KG1 (cell line): ENCODE measurements at places on chromosomes 2 and 18.

GRCh38 chr18:53991202-53991601, 233.3 kb downstream of the MBD2 start:
- no peak for DNase-seq

DNA sequence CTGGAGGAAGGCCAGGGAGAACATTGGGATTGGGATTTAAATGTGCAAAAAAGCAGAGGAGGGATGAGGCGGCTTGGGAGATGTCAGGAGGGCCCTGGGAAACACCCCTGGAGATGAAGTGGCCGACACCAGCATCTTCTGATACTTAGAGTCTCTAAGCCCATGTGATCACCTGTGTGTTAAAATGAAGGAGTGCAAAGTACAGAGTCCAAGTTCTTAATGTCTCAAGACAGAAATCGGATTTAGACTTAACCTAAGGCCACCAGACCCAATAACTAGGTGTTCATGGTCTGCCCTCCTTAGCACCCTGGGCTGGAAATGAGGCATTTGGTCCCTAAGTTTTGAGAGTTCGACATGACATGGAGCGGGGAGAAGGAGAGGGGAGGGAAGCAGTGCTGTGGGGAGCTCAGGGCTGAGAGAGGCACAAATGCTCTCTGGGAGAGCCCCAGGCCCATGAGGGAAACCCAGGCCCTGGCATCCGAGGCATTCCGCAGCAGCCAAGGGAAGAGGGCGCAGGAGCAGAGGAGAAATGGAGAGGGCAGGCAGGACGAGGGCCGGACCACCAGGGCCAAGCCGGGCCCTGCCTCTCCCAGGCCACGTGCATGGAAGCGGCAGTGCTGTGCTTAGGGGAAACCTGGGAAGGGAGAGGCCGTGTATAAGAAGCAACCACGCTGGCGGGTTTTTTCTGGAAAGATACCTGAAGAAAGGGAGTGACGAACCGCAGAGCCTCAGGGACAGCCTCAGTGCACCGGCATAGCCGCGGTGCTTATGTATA, 63.3 kb downstream of the SFXN5 start:
- DNase-seq: no peak

GRCh38 chr18:51645607-51646006, 448.1 kb upstream of the MEX3C start:
- no peak for DNase-seq

DNA sequence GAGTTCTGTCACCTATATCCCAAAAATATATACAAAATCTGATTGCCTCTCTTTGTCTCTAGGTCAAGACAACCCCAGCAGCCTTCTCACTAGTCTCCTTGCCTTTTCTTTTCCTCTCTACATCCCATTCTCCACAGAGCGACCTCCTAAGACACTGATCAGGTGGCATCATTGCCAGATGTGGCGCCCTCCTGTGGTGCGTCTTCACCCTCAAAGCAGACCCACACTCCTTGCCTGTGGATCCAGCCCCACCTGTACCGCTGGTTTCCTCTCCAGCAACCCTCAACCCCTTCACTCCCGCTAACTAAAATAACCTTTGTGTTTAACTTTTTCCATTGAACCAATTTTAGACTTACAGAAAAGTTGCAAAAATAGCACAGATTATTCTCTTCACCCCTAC, 273.3 kb downstream of the GLI2 start:
- DNase-seq: no peak

DNA sequence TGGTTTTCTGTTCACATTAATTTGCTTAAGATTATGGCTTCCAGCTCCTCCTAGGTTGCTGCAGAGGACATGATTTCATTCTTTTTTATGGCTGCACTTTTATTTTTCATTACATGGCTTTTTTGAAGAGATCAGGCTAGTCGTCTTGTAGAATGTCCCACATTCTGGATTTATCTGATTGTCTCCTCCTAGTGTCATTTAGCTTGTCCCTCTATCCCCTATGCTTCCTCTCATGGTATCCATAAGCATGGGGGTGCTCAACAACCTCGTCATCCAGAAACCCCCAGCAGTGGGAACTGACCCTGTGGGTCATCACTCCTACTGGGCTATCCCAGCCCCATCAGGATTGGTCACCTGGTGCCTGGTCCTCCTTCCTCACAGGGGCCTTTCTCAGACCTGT, 49.6 kb downstream of the SERTAD2 start:
- no peak for DNase-seq

GRCh38 chr2:219442256-219443015, 7.8 kb downstream of the SPEG start:
- no peak for DNase-seq

DNA sequence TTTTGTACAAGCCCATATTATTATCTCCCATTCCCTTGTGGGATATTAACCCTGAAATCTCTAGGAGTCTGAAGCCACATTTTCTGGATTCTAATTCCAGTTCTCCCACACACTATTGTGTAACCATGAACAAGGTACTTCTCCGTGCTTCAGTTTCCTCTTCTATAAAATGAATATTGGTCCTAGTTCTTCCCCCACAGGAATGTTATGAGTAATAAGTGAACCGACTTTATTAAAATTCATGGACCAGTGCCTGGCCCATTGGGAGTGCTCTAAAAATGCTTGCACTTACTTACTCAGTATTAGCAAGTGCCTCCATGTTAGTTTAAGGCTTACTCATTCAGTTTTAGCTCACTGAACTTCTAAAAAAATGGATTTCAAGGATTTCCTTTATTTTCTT, 1.4 kb upstream of the ACMSD start:
- no peak for DNase-seq

DNA sequence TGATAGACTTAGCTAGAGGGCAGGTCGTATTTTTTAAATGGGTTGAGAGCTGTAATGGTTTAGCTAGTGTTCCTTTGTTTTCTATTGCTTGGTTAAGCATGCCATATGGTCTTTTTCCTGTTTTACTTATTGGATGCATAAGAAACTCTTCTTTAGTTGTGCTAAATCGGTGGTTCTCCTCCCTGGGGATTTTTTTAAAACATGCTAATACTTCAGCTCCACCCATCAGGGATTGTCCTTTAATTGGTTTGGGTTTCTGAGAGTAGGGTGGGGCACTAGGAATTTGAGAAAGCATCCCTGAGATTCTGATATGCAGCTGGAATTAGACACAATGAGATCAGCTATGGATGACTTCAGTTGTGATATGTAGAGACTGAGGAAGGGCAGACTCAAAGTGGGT, 497.2 kb downstream of the THSD7B start:
- DNase-seq: no peak

DNA sequence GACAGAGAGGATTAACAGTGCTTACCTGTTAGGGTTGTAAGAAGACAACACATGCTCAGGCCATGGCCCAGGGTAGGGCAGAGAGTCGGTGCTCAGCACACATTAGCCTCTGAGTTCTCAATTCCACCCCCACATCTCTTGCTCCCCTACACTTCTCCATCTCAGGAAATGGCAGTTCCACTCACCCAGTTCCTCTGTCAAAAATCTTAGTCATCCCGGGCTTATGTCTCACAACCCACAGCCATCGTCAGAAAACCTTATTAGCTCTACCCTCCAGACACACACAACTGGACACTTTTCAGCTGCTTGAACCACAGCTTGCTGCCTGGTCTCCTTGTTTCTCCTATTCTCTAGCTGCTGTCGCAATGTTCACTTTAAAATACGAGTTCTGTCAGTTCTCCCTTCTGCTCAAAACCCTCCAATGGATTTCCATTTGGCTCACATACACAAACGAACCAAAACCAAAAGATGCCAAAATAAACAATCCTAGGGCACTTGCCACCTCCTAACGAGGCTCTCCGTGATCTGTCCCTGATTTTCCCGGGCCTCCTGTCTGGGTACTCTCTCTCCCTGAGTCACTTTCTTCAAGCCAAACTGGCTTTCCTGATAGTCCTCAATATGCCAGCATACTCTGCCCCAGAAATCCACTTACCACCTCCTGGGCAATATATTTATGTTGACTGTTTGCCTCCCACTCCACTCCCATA, 89.7 kb downstream of the KCTD1 start:
- peak; percentile 14 for DNase-seq

DNA sequence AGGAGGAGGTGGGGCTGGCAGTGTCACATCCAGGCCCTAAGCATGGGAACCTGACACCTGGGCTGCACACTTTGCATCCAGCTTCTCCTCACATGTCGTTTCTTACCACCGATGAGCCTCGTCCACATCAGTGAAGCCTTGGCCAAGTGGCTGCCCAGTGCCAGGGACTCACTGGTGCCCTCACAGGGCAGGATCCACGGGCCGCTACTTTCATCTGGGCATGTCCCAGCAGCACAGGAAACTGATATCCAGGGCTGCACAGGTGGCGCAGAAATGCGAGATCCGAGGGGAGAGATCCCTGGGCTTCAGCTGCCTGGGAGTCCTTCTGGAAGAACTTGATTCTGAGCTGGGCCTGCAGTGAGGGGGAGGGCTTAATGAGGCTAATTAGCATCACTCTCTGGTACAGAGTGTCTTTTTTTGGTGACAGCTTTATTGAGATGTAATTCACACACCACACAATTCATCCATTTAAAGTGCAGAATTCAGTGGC, 291.6 kb upstream of the HDAC4 start:
- DNase-seq: no peak

DNA sequence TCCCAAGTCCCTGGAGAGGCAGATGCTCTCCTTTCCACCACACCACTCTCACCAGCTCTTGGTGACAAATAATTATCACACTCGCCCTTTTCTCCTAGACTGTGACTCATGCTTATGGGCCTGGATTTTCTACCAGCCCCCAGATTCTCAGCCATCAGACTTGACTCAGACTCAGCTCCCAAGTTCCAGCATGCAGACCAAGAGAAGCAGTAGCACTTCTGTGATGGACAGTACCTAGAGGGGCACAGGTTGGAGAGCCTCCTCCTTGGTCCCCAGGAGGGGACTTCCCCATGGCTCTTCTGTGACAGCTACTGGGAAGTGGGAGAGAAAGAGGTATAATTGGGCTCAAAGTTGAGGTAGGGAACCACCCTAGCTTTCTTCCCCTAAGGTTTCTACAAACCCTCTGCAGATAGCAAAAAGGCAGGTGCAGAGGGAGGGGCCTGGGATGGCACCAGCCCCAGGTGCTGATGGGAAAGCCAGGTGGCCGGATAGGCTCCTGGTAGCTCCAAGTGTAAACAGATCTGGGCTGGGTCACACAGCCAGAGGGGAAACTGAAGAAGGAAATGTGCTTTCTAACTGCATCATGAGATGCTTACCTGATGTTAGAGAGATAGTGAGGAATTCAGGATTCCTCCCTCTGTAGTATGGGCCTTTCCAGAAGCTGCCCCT, 4.1 kb downstream of the TCF23 start:
- DNase-seq: no peak

- no peak for DNase-seq
Observed at GRCh38 chr2:133146893-133147292, 421.4 kb downstream of the NCKAP5 start.

GRCh38 chr2:58133395-58133794, 86.8 kb downstream of the VRK2 start:
- DNase-seq: no peak

DNA sequence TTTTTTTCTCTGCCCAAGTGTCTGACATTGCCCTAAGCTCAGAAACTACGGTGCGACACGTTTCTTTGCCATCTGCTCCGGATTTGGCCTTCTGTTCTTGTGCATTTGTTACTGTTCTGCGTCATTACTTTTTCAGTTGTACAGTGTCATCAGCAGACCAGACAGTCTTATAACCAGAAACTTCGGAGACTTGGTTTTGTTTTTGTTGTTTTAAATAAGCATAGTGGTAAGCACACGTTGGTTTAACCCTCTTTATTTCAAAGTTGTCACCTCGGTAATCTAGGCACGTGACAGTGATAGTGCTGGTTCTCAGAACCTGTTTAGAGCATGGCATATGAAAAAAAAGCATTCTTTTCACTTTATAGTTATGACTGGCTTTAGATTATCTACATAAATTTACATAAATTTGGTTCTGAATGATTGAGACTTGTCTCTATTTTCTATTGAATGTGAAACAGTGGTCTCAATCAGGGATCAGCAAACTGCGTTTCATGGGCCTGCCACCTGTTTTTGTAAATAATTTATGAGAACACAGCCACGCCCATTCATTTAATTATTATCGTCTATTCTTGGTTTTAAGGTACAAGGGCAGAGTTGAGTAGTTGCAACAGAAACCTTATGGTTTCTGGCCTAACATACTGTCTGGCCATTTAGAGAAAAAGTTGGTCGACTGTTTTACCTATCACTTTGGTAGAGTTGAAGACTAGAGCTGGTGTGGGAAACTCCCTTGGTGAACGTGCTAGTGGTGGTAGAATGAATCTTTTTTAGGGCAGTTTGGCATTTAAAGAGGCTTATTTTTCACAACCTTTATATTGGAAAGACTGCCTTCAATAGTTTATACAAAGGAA, 106.5 kb downstream of the ZNF532 start:
- no peak for DNase-seq

- DNase-seq: no peak
Observed at GRCh38 chr2:218012284-218012683, 9.5 kb upstream of the TNS1 start.

GRCh38 chr2:20482725-20483124, 35.9 kb downstream of the RHOB start:
- DNase-seq: no peak

- DNase-seq: no peak
Observed at GRCh38 chr2:160432633-160433032, 61.0 kb downstream of the RBMS1 start.

DNA sequence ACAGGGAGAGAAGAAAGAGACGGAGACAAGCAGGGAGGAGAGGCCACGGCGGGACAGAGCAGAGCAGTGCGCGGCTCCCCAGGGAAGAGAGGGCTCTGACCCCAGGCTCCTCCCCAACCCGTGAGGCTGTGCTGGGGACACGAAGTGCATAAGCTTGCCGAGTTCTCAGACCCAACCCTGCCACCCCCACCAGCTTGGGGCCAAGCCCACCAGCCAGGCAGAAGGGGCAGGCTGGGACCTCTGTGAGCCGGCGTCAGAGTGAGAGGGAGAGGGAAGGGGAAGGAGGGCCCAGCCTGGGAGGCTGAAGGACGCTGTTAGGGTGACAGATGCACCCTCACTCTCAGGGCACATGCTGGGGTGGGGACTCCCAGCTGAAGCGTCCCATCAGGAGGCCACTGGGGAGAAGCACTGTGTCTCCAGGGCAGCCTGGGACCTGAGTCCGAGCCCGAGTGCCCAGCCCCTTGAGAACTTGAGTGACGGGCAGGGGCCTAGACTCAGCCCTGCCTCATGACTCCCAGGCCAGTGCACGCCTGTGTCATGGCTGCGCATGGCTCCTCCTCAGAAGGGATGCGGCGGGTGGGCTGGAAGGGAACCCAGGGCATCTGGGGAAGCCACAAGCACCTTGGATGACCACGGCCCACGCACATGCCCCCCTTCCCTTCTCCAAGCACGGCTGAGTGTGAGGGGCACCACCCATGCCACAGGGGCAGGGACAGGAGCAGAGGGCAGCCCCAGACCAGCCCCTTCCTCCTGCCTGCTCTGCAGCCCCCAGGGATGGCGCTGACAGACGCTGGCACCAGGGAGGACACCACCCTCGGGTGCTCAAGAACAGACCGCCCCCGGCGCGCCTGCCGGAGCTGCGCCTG, 31.0 kb downstream of the MTERF4 start:
- DNase-seq: no peak

DNA sequence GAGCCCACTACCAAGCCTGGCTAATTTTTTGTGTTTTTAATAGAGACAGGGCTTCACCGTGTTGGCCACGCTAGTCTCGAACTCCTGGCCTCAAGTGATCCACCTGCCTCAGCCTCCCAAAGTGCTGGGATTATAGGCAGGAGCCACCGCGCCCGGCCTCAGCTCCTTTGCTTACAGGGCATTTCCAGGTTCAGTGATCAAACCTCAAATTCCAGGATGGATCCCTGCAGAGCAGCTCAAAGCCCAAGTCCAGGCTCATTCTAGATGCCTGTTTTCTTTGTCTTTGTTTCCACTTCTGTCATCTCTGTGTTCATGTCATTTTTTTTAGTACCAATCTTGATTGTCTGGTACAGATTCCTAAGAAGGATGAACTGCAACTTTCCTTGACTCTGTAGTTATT, 41.9 kb downstream of the TNFRSF11A start:
- no peak for DNase-seq
